T-cell (primary cell): ENCODE measurements at places on chromosomes 6 and 20.

DNA sequence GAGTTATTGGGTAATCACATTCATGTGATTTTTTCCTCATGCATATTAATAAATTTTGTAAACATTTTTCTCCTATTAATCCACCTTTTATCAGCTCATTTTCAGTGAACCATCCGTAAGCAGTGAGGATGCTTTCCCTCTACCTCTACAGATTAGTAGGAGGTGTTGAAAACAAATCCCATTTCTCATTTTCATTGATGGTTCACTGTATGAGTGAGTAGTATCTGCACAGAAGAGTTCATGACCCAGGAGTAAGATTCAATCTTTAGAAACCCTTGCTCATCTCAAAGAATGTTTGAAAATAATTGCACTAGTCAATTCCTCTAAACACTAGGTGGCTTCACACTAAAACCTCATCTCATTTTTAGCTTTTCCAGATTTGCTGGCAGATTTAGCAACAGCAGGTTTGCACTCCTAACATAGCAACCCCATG, 440.0 kb downstream of the HAO1 start:
- no peak for DNase-seq

- DNase-seq: no peak
Observed at GRCh38 chr6:11174242-11174611, 58.2 kb downstream of the NEDD9 start.

GRCh38 chr6:129141499-129141898, 258.6 kb downstream of the LAMA2 start:
- DNase-seq: no peak

DNA sequence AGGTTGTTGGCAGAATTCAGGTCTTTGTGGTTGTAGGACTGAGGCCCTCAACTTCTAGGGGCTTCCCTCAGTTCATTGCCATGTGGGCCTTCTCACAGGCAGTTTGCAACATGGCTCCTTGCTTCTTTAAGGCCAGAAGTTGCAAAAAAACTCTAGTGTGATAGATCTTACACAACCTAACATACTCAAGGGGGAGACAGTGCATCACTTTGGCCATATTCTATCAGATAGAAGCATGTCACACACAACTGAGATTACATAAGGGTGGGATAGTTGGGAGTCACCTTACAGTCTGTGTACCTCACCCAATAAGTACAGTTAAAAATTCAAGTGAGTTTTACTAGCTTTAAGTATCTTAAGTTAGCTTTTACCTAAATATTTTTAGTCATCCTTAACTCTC, 1.6 kb downstream of the SIRPD start:
- no peak for DNase-seq

DNA sequence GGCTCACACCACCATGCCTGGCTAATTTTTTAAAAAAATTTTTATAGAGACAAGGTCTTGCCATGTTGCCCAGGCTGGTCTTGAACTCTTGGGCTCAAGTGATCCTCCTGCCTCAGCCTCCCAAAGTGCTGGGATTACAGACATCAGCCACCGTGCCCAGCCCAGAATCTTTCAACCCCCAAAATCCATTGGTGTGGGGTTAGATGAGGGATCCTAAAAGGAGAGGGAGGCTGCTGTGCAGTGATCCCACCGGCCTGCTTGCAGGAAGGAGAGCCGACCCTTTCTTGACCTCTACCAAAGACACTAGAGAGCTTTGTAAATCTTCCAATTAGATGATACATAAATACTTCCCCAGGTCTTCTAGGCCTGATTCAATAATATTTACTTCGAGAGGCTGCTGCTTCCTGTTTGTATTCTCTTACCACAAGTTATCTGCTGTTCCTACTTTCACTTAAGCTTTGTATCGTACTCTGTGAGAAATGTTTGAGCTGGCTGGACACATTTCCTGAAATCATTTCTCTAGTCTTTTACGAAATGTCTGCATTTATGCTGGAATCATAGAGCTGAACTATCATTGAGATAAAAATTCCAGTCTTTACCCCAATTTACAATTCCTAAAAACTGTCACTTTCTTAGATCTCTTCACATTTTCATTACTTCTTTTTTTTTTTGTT, 49.3 kb upstream of the IER3 start:
- DNase-seq: no peak

DNA sequence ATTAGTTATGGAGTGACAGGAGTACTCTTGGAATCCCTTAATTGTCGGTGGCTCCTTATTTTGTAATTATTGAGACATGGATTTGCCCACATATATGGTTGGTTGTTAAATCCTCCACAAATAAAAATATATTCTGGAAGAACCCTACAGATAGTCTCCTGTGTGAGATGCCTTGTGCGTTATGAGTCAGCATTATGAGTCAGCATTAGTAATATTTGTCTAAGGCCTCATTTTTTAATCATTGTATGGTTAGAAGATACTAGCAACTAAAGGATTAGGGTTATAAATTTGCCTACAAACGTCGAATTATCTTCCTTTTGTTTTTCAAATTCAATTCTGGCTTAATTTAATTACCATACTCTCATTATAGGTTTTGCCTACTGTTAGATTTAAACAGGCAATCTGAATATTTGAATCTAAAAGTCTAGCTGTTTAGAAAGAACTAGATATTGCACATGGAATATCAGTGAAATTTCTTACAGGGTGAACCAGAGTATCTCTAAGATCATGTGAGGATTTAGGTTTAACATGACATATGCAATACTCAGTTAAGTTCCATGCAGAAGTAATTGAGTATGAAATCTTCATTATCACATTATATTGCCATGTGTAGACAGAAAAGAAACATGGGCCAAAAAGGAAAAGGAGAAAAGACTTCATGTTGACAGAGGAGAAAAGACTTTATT, 5.9 kb downstream of the C6orf58 start:
- DNase-seq: no peak

- DNase-seq: no peak
Observed at GRCh38 chr6:168746013-168746412, 305.0 kb downstream of the SMOC2 start.

- DNase-seq: no peak
Observed at GRCh38 chr6:170404697-170405096, 98.1 kb downstream of the FAM120B start.

DNA sequence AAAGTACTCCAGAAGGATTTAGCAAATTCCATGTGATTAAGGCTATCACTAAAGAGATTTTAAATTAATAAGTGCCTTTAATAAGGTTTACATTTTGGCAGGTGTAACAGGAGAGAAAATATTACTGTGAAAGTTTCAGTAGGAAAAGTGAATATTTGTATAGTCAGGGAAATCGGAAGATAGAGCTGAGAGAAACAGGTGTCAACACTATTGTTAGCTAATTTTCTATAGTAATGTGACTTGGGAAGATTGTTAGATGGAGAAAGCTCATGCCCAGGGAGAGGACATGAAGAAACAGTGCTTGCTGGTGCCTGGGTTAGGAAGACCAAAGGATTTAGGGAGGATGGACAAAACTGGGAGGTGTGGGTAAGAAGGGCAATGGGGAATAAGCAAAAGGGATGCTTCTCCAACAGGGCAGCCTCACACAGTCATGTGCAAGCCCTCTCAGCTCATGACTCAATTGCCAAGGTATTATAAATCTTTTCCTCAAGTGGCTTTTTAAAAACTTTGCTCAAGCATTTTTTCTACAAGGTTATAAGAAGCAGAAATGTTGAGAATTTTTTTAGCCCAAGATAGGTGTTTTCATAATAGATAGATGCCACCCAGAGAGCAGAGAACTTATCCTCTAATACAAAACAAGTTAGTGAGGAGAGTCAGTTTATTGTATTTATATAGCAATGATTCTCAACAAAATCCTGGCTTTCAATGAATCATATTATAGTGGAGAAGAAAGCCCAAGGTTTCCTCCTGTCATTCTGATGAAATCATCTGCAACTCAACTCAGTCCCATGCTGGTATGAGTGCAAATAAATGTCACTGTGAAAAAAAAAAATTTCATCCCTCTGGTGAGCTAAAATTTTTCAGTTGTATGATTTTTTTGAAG, 325.2 kb upstream of the NT5E start:
- DNase-seq: no peak

- no peak for DNase-seq
Observed at GRCh38 chr6:152091201-152091600, 283.7 kb downstream of the ESR1 start.

- DNase-seq: no peak
Observed at GRCh38 chr20:829551-829950, 4.0 kb upstream of the FAM110A start.

- DNase-seq: no peak
Observed at GRCh38 chr6:162443101-162443500, 284.5 kb downstream of the PRKN start.

DNA sequence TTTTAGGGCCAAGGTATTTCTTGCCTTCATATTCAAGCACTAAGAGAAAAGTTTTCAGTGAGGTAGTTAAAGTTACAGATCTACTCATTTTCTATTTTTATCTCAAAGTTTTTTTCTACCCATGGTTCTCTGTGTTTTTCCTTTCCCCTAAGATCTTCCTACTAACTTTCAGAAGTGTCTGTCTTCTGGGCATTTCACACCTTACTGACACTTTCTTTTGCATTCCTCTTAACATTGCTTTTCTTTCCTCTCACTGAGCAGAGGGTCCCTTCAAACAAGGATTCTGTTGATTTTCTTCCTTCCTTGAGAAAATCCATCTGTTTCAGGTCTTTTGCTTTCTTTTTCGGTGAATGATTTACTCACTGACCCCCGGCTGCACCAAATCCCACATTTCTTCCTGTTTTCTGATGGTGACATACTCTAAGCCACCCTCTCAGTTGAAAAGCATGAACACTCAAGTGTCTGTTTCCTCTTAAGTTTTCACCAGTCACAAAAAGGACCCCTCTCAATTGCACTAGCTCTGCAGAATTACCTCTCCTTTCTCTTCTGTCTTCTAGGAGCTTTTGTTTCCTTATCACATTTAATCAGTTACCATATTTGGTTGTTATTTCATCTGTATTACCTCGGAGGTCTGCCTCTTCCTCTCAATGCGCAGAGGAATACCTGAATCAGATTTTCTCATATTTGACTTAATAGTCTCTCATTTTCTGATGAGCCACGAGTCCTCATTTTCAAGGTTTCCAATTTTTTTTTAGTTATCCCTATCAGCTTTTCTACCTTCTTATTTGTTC, 73.5 kb upstream of the RNF217 start:
- DNase-seq: no peak

- no peak for DNase-seq
Observed at GRCh38 chr20:61510778-61511330, 258.8 kb downstream of the CDH4 start.

GRCh38 chr20:17482536-17482935, 48.6 kb downstream of the BFSP1 start:
- DNase-seq: no peak

DNA sequence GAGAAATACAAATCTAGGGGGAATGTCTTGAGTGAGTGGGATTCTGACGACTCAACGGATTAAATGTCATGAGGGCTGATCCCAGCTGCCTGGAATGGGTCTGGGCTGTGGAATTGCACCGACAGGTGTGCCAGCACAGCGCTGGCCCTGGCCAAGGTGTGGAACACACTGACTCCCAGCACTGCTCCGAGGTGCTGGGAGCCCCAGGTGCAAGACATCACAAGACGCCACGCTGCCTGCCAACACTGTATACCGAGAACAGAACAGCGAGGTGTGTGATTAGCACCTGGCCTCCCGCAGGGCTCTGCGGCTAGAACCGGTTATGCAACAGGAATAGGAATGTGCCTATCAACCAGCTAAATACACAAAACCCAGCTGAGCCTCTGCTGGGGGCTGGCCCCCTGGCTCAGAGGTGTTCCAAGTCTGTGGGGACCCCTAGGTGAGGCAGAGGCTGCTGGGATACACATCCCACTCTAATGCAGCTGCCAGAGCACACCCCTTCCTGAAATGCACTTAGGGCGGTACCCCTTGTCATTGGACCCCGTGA, 24.8 kb upstream of the APMAP start:
- no peak for DNase-seq

DNA sequence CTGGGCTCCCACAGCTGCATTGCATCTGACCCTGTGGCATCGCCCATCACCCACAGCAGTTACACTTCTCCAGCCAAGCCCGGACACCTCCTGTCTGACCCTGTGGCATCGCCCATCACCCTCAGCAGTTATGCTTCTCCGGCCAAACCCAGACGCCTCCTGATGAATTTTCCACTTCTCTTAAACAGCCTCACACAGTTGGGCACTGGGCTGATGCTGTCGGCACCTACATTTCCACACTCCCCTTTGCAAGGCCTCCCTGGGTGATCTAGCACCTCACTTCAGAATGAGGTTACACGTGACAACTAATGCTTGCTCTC, 175.2 kb upstream of the ARID1B start:
- DNase-seq: no peak

DNA sequence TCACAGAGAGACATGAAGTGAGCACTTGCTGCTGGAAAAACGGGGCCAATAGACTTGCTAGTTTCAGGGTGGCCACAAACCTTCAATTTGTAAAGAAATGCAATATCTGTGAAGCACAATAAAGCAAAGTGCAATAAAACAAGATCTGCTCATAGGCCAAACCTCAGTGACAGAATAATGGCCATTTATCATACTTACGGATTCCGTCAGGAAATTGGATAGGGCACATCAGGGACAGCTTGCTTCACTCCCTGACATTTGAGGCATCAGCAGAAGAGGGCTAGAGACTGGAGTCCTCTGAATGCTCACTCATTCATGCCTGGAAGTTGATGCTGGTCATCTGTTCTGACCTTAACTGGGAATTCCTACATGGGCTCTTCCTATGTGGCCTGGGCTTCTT, 165.5 kb upstream of the OPRM1 start:
- DNase-seq: no peak

DNA sequence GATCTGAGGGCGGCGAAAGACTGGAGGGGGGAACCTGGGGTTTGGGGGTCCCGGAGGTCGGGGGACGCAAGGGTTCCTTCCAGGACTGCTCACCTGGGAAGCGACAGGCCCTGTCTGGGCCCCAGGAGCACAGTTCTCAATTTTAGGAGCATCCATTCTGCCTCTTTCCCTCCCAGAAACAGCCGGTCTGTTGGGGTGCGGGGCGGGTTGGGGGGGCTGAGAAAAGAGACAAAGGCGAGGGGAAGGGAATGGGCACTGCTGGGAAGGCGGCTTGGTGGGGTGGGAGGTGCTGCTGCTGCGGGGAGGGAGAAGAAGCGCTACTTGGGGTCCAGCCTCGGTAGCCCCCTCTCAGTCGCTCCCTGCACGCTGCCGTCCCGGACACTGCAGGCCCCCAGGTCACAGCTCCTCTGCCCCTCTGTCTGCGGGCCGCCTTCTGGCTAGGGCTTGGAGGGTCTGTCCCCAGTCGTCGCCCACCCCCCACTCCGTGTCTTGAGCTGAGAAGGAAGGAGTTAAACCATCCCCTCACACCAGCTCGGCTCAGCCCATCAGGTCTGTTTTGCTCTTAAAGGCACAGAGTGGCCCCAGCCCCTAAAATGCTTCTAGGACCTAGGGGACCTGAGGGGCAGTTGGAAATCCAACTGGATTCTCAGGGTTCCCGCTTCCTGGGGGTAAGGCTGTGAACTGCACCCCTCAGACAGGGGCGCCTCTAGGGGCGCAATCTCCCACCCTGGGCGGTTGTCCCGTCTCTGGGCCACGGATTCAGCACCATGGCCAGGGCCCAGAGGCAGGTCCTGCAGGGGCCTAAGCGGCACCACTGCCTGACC, 690 bp downstream of the GDAP1L1 start:
- DNase-seq: peak; percentile 14
